ENCODE measurements at places on chromosomes 16 and 17. TPM values are rescaled to one million over a fixed set of nuclear protein-coding genes. Genes with fewer than 3 reads are reported as not detected.
A peak's percentile ranks its signal among the peaks of the same experiment; 100 is the strongest.

GRCh38 chr17:39208893-39209292 is 8.8 kb downstream of the RPL19 start:
- peaks cover 22% of the 10 kb centered on the region for H3K4me1 ChIP-seq
- H3K4me3 ChIP-seq: no peak overlapping the region
- peak; percentile 65 for DNase-seq
- no peaks in the 10 kb centered on the region for H3K27me3 ChIP-seq

Gene CD300LF
- total RNA-seq: not detected

GRCh38 chr16:15876503-15876902 is 11.9 kb downstream of the CEP20 start:
- no peaks in the 10 kb centered on the region for H3K4me1 ChIP-seq
- no peaks in the 10 kb centered on the region for H3K27me3 ChIP-seq
- no peak overlapping the region for H3K4me3 ChIP-seq
- no peak overlapping the region for H3K27ac ChIP-seq

DNA sequence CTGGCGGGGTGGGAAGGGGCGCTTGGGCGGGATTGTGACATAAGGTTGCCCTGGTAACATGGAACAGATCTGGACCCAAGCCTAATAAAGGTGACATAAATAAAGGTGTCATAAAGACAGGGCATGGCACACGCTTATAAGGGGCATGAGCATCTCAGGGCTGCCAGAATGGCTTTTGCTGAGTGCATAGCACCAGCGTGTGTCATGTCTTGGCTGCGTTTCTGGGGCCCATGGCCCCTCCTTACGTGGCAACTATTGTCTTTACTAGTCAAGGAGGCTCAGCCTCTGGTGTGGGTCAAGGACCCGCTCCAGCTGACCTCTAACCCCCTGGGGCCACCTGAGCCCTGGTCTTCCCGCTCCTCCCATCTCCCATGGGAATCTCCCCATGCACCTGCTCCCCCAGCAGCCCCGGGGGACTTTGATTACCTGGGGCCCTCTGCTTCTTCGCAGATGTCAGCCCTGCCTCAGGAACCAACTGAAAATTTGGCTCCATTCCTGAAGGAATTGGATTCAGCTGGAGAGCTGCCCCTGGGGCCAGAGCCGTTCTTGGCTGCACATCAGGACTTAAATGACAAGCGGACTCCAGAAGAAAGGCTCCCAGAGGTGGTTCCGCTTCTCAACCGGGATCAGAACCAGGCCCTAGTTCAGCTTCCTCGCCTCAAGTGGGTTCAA is 13.9 kb downstream of the LRRC37B start:
- no peaks in the 10 kb centered on the region for H3K27me3 ChIP-seq
- no peaks in the 10 kb centered on the region for H3K4me1 ChIP-seq
- no peak overlapping the region for H3K27ac ChIP-seq
- no peak overlapping the region for H3K4me3 ChIP-seq
- H3K36me3 ChIP-seq: no peaks in the 10 kb centered on the region
- DNase-seq: no peak
